ENCODE measurements at places on chromosomes 1 and 21.
A peak's percentile ranks its signal among the peaks of the same experiment; 100 is the strongest.

GRCh38 chr1:11364170-11364569 is 91.2 kb downstream of the UBIAD1 start:
- no peak for DNase-seq

DNA sequence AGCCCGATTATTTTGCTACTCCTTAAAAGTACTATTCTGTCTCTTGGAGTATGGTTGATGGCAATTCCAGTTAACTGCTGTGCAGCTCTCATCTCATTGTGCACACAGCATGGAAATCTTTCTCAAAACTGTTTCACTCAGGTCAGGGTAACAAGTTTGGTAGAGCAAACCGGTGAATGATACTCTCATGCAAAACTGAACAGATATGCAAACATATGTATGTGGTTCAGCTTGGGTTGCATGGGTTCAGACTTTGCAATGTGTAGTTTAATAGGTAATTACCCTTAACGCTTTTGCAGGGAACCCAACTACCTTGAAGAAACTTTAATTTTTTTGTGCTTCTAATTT is 2.2 kb downstream of the GADD45A start:
- DNase-seq: no peak

- peak; percentile 79 for DNase-seq
Measured at GRCh38 chr21:36835383-36835795, 131.1 kb downstream of the HLCS start.

DNA sequence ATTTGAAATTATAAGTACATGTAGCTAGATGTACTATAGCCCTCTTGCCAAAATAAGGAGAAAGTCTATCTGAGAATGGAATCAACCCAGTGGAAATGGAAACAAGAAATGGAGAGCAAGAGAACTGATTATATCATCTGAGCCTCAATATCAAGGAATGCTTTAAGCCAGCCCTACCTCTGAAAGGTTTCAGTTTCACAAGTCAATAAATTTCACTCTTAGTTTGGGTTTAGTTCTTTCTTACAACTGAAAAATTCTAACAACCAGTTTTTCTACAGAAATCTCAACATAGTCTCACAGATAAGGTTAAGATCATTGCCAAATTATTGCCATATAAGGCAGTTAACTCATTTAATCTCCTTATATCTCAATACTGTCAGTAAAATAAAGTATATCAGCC is 80.0 kb downstream of the EPS15 start:
- DNase-seq: no peak

- DNase-seq: no peak
Measured at GRCh38 chr1:183685112-183685713, 32.1 kb upstream of the APOBEC4 start.

DNA sequence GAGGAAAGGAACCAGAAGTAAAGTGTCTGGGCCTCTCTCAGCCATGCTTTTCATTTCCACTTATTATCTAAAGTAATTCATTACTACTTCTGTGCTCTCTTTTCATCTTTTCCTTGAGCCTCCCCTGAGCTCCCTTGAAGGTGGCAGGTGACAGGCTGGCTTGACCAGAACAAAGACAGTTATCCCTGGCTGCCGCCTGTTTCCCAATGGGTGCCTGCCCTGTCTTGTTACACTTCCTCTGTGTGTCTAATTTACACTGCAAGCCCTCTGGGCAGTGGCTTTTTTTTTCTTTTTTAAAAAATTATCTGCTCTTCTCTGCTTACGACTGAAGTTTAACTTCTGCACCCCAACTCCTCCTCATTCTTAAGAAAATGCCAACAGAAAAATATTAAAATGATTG is 113.4 kb downstream of the NGF start:
- DNase-seq: no peak

- DNase-seq: no peak
Measured at GRCh38 chr1:53511323-53511932, 52.2 kb downstream of the DMRTB1 start.

- no peak for DNase-seq
Measured at GRCh38 chr1:162590686-162591085, 29.2 kb downstream of the UAP1 start.
